Neural crest cell (in vitro differentiated cells): ENCODE measurements at places on chromosomes 6 and 20. TPM values are rescaled to one million over a fixed set of nuclear protein-coding genes. Genes with fewer than 3 reads are reported as not detected.

DNA sequence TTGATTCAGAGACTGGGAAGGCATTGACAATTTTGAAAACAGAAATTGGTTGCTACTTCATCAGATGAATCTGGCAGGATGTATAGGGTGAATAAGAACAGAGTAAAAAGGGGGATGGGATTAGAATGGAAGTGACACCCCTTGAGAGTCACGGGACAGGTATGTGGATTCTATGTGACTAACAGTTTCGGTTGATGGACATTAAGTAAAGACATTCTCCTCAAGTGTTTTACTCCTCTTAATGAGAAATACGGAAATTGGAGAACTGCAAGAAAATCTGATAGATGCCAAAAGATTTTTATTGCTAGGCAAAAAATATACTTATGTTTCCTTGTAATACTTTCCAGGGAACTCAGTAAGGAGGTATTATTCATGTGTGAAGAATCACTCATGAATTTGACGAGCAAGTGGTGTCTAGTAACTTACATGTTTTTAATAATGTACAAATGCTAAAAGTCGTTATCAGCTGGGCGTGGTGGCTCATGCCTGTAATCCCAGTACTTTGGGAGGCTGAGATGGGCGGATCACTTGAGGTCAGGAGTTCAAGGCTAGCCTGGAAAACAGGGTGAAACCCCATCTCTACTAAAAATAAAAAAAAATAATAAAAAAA lies 135.8 kb downstream of the KIF16B start:
- DNase-seq, result no peak

DNA sequence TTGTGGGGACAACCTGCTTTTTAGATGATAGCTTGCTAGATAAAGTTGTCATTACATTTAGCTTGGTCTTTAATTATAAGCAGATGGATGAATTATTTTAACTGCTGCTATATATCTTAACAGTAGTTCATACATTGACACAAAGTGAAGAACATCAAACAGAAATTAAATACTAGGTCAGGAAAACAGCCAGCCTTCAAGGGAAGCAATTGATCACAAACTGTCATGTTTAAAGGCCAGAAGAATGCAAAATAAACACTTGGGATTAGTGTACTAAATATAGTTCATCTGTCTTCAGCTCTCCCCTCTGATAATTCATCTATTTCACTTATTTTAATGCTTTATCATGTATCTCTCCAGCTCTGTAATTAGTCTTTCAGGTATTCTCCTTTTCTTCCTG lies 225.1 kb upstream of the FERMT1 start:
- DNase-seq, result no peak

DNA sequence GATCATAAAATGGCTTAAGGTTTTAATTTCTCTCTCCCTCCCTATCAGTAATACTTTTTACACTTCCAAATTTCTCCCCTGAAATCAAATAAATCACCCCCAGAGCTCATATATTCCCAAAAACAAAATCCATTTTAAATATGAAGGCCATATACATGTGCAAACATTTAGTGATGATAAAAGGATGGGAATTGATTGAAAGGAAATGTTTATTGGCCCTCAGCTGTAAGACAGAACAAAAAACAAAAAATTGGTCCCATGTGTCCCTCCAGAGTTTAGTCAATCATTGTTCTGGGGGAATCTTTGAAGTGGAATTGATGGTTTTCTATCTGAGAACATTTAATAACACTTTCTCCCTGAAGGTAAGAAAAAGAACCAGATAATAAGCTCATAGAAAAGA lies 91.7 kb downstream of the COL12A1 start:
- no peak for DNase-seq

Gene LRRN4
- not detected in 2 replicates for total RNA-seq

DNA sequence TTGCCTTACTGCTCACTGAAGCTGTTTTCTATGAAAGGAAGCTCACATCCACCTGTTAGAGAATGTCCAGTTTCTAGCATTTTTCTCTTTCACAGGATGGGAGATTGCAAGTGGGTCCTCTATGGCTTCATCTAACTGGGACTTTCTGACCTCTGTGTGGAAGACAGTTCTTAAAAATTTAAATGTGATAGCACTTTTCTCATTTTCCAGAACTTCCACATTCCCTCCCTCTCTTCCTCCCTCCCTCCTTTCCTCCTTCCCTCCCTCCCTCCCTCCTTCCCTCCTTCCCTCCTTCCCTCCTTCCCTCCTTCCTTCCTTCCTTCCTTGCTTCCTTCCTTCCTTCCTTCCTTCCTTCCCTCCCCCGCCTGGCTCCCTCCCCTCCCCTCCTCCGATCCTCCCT lies 291.1 kb downstream of the DOK5 start:
- no peak for DNase-seq

Gene SNPH
- 3.0 and 3.3 TPM in 2 replicates for total RNA-seq

GRCh38 chr6:142008016-142008735 lies 124.5 kb upstream of the GJE1 start:
- DNase-seq, result no peak

Gene CAPN11
- not detected in 2 replicates for total RNA-seq

- no peak for DNase-seq
These were observed 332.4 kb downstream of the PRKN start for GRCh38 chr6:162395181-162395580.

DNA sequence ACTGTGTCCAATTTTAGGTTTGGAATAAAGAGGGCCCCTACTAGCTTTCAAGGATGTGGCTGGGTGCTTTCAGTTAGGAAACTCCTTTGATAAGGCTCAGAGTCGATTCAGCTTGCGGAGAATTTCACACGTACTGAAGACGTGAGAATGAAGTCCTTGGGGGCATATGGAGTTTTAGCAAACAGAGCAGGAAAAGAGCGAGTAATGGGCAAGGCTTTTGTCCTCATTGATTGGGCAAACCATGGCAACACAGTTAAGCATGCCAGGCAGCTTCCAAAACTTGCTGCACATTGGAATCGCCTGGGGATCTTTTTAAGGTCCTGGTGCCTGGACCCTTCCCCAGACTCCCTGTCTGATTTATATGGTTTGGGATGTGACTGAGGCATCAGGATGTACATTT lies 29.2 kb downstream of the ISM1 start:
- DNase-seq, result no peak

DNA sequence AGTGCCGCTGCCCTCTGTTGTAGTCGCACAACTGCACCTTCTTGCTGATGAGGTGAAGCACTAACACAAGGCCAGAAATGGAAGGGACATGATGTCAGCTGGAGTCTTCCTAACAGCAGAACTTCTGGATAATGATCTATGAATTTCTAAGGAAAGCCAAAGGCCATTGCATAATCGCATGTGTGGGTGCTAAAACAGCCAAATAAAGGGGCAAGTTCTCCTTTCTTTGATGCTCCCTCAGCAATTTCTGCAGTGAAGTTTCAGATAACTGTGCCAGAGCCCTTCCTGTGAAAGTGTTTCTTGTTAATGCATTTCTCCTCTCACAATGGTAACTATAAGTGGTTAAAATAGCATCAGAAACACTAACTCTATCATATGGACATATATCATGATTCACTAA lies 8.0 kb upstream of the F13A1 start:
- no peak for DNase-seq

Gene VSX1
- total RNA-seq, result 3.8 and 4.2 TPM in 2 replicates

DNA sequence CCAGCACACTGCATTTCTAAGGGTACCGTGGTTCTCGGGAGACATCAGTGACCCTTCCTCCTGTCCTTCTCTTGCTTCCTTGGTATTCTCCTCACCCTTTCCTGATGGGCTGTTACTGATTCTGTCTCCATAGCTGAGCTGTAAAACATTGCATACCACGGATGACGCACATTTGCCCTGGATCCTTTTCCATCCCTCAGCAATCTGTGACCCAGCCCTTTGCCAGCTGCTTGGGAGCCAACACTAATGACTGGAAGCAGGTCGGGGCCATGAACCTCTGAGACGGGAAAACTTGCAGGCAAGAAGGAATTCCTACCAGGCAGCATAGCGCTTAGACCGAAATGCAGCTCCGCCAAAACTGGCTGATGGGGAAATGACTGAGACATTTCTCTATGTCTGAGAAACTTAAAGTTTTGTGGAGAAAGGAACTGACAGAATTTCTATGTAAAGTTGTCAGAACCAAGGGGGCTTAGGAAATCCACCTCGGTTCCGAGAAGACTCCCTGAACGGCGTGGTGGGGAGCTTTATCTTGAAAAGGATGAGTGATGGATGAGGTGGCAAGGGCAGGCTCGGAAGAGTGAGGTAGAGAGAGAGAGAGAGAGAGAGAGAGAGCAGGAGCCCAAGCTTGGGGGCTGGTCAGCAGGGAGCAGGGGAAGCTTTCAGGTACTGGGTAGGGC lies 19.2 kb downstream of the TUBB2B start:
- DNase-seq, result no peak

DNA sequence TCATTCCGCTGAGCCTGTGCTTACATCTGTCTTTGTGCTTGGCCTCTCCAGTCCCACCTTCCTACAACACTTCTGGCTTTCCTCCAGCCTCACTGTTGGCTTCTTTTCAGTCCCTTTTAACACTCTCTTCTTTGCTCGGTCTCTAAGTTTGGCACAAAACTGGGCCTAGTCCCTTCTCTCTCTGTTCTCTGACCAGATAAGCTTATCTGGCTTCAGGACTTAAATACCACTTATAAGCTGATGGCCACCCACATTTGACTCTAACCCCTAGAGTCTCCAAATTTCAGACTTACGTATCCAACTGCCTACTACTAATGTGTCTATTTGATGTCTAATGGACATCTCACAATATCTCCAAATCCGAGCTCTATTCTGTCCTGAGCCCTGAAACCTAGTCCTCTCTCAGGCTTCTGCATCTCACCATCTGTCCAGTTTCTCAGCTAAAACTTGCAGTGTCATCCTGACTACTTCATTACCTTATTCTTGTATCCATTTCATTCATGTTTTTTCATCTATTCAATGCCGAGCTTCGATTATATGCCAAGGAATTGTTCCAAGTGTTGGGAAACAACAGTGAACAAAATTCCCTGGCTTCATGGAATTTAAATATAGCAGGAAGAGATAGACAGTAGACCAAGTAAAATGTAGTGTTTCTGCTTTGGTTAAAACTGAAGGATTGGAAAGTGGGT lies 40.1 kb downstream of the TBPL1 start:
- DNase-seq, result no peak

GRCh38 chr6:157077251-157077650 lies 246.1 kb downstream of the TMEM242 start:
- DNase-seq, result no peak

Gene CST1
- not detected in 2 replicates for total RNA-seq

Gene SH3BGRL2
- total RNA-seq, result 11.1 and 11.8 TPM in 2 replicates

DNA sequence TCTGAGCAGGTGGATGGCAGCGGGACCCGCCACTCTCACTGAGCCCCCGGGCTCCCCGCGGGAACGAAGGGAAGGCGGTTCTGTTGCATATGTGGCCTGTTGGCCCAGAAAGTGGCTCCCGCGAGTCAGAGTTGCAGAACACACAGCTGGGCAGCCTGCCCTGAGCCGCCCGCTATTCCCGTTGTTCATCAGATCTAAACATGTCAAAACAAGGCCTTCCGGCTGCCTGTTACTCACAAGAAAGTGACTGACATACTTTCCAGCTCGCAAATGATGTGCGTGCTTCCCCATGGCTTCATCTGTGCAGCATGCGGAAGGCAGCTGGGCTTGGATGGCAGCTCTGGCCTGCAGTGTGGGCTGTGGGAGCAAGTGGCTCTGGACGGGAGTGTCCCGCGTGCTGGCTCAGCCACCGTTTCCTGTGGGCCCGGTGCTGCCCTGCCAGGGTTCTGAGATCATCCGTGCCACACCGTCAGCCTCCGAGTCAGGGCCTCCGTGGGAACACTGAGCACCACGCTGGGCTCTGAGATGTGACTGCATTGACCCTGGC lies 227.3 kb downstream of the ERMARD start:
- no peak for DNase-seq

- no peak for DNase-seq
These were observed 10.4 kb downstream of the MOCS1 start for GRCh38 chr6:39923861-39924260.

Gene HELZ2
- total RNA-seq, result 22.3 and 26.5 TPM in 2 replicates

- DNase-seq, result no peak
These were observed 617.0 kb upstream of the ARID1B start for GRCh38 chr6:156160007-156160794.

Gene CTCFL
- total RNA-seq, result 0.09 and 0.14 TPM in 2 replicates

Gene FGD2
- total RNA-seq, result not detected in 2 replicates

GRCh38 chr6:25165800-25166199 lies 113.4 kb upstream of the CARMIL1 start:
- no peak for DNase-seq

Gene FKBP5
- 39.6 and 40.4 TPM in 2 replicates for total RNA-seq

DNA sequence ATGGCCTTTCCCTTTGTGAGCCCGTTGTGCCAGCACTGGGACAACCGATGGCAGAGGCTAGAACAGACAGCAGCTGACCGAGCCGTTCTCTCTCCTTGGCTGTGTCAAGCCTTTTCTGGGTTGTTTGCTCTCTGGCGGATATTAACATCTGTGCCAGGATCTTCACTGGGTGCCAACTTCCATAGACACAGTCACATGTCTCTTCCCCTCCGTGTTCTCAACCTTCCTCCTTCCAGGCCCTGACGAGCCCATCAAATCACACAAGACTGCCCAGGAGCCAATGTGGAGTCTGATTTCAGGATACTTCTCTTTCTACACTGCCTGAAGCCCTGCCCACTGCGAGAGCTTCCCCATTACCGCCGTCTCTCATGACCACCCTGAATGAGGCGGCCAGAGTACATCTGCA lies 111.0 kb upstream of the RALGAPA2 start:
- DNase-seq, result no peak

GRCh38 chr6:168013250-168013915 lies 15.9 kb downstream of the KIF25 start:
- DNase-seq, result no peak

- DNase-seq, result no peak
These were observed 1.4 kb downstream of the HLA-B start for GRCh38 chr6:31355583-31355948.

- DNase-seq, result no peak
These were observed 580.7 kb upstream of the GJE1 start for GRCh38 chr6:141552031-141552430.

DNA sequence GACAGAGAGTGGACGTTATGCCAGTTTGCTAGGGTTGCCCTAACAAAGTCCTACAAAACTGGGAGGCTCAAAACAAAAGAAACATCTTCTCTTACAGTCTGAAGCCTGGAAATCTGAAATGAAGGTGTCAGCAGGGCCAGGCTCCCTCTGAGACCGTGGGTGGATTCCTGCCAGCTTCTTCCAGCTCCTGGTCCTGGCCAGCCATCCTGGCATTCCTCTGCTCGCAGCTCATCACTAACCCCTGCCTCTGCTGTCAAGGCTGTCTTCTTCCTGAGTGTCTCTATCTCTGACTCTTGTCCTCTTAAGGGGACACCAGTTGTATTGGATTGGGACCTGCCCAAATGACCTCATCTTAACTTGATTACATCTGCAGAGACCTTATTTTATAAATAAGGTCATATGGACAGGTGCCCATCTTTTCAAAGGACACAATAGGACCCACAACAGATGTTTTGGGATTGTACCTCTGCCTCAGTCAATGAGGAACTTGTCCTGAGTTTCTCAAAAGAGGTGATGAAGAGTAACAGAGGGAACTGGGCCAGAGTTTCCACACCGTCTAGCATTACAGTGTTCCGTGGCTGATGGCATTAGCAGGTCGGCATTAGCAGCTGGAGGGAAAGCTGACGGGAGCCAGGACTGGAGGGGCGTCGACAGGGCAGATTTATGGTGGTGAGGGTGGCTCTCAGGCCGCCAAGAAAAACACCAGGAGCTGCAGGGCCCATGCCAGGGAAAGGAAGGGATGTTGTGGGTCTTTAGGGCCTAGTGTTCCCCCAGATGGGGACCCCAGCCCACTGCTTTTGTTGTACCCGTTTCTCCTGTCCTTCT lies 157.3 kb downstream of the TBXT start:
- DNase-seq, result no peak

Gene CALHM6
- 1.3 and 4.6 TPM in 2 replicates for total RNA-seq

Gene FERMT1
- total RNA-seq, result 0.23 TPM in 1 of 2 replicates, not detected in the other
